ENCODE measurements at places on chromosomes 6 and 20.
A peak's percentile ranks its signal among the peaks of the same experiment; 100 is the strongest.

DNA sequence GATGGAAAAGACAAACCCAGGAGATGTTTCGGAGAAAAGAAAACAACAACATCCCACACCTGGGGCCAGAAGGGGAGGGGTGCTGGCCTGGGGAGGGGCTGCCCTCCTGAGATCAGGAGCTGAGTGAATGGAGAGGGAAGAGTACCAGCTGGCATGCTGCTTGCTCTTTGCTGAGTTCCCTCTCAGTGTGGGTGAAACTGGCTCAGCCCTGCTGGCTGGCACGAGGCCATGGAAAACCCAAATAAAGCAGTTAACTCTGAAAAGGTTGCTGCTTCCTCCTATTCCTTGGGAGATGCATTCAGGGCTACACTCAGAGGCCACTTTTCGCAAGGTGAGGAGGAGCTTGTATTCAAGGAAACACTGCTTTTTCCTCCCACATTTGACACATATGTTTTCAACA, 8.0 kb upstream of the KCNK16 start:
- no peaks in the 10 kb centered on the region for H3K4me1 ChIP-seq
- DNase-seq: no peak
- H3K36me3 ChIP-seq: no peaks in the 10 kb centered on the region
- peaks cover 2% of the 10 kb centered on the region for H3K27me3 ChIP-seq
- no peak overlapping the region for H3K4me3 ChIP-seq

GRCh38 chr20:47776639-47777038, 8.6 kb downstream of the SULF2 start:
- no peaks in the 10 kb centered on the region for H3K27me3 ChIP-seq
- DNase-seq: no peak
- peaks cover 16% of the 10 kb centered on the region for H3K4me1 ChIP-seq
- no peak overlapping the region for H3K27ac ChIP-seq
- H3K36me3 ChIP-seq: no peaks in the 10 kb centered on the region

DNA sequence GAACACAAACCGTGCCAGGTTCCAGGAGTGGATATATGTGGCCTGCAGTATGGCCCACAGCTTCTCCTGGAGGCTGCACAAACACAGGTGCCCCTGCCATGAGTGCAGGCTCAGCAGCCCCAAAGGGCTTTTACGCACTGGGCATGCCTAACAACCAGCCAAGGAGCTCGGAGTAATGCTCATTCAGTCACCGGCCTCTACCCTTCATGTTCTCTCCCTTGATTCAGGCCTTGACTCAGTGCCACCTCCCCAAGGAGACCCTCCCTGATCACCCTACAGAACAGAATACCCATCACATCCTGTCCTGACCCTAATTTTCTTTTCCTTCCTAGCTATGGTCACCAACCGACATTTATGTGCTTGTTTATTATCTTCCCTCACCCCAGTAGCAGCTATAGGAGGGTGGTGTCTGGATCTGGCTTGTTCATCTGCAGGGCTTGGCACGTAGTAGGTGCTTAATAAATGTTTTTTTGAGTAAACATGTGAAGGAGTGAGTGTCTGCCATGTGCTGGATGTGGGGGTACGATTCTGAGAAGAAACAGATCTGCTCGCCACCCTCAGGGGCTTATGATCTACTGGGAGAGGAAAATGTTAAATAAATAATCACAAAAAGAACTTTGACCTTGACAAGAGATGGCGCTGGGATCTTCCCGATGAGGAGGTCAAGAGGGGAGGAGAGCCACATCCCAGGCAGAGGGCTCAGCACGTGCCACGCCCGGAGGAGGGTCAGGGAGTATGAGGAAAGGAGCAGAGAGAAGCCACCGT, 9.2 kb downstream of the PXMP4 start:
- no peak for DNase-seq
- peaks cover 41% of the 10 kb centered on the region for H3K36me3 ChIP-seq
- no peaks in the 10 kb centered on the region for H3K4me1 ChIP-seq
- H3K27me3 ChIP-seq: no peaks in the 10 kb centered on the region
- no peak overlapping the region for H3K4me3 ChIP-seq

GRCh38 chr6:30463651-30464618, 25.4 kb upstream of the HLA-E start:
- H3K27ac ChIP-seq: no peak overlapping the region
- H3K27me3 ChIP-seq: peaks cover 79% of the 10 kb centered on the region
- no peak for DNase-seq
- peaks cover 21% of the 10 kb centered on the region for H3K4me1 ChIP-seq
- H3K4me3 ChIP-seq: peak overlapping the region; percentile 16

DNA sequence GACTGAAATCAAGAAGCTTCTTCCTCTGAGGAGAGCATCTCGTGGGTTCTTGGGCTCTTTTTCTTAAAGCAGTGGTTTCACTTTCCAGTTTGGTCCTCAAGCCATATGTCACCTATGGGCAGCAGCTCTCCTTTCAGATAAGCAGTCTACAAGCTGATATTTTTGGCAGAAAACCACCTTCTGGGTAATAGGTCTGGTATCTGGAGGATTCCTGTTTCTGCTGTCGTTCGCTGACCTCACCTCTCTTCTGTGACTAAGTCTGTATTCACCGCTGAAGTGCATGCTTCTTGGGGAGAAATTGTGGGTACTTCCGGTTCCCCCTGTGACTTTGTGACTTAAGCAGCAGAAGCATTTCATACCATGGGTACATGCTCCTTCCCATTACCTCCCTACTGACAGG, 193.6 kb downstream of the EDN1 start:
- no peaks in the 10 kb centered on the region for H3K27me3 ChIP-seq
- DNase-seq: no peak
- H3K36me3 ChIP-seq: no peaks in the 10 kb centered on the region
- H3K27ac ChIP-seq: no peak overlapping the region
- H3K4me1 ChIP-seq: no peaks in the 10 kb centered on the region
- H3K4me3 ChIP-seq: no peak overlapping the region

- no peaks in the 10 kb centered on the region for H3K27me3 ChIP-seq
- peak overlapping the region; percentile 80 for H3K27ac ChIP-seq
- peak; percentile 50 for DNase-seq
- H3K36me3 ChIP-seq: no peaks in the 10 kb centered on the region
These were observed 158.5 kb downstream of the SASH1 start for GRCh38 chr6:148501178-148501590.

DNA sequence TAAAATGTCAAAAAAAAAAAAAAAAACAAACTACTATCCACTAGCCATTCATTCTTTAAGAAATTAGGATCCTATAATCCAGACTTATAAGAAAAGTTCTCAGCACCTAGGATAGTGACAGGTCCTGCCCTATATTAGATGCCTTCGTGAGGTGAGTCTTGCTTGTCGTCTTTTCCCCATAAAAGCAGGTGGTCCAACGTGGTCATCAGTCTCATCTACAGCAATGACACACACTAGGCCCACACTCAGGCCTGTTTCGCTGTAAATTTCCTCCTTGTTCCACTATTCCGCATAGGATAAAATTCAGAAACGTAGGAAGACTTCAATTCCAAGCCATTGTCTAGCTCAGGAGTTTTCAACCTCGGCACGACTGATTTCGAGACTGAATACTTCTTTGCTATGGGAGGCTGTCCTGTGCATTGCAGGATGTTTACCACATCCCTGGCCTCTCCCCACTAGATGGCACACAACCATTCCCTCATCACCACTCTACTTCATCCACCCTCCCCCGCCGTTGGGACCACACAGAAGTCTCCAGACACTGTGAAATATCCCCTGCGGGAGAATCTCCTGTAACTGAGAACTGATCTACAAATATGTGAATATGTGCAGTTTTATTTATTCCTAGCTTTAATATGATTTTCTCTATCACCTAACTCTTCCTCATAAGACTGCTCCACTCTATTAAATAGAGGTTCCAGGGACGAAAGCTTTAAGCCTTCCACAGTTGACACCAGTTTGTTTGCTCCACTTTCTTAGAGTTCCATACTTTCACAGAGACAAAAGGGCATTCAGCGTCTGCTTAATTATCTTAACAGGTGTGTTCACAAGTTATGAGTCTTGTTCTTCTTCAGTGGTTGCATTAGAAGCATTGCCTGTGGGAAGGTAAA, 346.3 kb downstream of the BMP2 start:
- no peaks in the 10 kb centered on the region for H3K27me3 ChIP-seq
- no peak overlapping the region for H3K27ac ChIP-seq
- no peaks in the 10 kb centered on the region for H3K36me3 ChIP-seq
- no peaks in the 10 kb centered on the region for H3K4me1 ChIP-seq
- H3K4me3 ChIP-seq: no peak overlapping the region
- no peak for DNase-seq
